Nephron progenitor cell (in vitro differentiated cells): ENCODE measurements at places on chromosomes 4 and X.

DNA sequence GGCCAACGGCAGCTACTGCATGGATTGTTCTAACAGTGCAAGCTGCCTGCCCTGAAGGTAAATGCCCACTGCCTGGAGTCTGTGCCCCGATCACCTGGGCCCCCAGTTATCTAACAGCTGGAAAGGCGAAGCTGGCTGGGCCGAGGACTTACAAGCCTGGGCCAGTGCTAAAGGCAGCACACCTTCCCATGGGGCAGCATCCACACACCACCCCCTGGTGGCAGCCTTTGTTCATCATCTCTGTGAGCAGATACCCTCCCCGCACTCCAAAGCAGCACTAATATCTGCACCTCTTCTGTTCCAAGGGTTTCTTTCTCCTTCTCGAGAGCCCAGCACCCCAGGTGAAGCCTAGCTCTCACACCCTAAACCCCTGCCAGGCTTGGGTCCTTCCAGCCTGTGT, 7.6 kb downstream of the SLC2A9 start:
- DNase-seq, result peak; percentile 43

DNA sequence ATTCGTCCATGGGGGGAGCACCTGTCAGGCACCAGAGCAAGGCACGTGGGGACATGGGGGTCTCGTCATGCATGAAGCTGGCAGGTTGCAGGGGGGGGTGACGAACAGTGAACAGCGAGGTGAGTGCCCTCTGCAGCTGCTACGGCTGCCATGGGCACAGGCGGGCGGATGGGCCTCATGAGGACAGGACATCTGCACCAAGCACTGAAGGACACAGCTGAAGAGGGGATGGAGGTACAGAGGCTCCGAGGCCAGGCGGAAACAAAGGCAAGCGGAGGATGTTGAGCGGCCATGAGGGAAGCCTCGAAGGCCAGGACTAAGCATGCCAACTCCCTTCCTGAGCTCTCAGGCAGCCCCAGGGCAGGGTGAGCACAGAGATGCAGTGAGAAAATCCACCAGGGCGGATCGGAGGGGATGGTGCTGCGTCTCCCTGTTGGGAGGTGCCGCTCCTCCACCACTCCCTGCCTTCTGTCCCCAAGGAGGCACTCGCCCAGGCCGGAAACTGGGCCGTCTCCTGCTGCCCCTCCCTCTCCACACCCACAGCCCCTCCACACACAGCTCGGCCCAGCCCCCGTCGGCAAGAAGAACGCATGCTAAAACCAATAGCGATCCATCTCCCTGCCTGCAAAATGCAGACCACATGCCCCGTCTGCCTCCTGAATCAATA, 24.6 kb downstream of the ABLIM2 start:
- no peak for DNase-seq

DNA sequence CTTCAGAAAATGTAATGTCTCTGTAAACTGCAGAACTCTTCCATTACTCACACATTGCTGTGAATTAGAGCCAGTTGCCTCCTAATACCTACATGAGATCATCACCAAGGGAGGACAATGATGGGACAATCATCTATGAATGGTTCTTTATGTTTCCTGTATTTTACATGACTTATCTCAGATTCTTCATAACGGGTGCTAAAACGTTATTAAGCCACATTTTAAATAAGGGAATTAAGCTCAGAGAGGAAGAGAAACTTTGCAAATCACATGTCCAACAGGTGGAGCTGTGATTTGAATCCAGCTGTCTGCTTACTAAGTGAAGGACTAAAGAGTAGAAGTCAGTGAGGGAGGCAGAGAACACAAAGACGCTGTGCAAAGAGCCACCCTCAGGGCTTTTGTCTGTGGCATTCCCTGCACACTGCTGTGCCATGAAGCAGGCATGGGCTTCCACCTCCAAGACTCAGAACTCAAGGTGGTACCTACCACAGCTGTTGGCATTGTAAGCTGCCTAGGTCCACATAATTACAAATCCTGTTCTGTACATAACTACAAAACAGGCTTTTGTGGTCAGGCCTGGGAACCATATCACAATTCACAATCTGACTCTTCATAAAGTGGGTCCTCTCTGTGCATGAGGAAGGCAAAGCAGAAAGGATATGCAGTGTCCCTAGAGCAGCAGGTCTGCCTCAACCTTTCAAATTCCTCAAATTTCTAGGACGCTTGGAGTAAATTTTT, 12.8 kb downstream of the TBC1D9 start:
- DNase-seq, result no peak

DNA sequence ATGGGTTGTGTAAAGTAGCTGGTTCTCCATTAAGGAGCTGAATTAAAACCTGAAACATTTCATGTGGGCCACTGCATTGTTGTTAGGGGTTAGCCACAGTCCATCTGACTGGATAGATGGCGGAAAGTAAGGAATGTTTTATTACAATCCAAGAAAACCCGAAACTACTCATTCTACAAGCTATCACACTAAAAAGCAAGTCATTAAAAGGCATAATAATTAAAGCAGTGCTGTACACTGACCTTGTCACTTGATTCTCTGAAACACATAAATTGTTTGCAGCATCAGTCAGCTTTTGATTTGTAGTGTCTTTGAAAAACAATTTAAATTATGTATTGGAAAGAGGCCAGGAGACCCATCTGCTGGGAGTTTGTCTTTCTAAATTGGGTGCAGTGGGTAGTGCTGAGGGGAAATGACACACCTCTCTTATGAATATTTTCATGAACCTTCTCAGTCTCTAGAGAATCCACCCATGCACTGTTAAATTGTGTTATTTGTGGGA, 75.7 kb upstream of the ANK2 start:
- no peak for DNase-seq

DNA sequence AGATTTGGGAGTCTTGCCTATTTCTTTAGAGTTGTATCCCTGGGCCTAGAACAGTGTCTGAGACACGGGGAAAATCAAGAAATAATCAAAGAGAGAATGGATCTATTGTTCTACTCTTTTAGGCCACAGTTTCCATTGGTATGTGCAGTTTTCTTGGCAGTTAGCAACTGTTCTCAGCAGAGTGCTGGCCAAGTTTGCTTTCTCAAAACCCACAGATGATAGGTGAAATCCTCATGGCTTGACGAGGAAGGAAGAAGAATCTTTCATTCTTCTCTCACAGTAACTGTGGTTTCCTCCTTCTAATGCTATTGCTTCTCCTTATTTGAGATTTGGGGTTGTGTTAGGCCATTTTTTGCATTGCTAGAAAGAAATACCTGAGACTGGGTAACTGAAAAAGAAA, 42.2 kb downstream of the AGA start:
- no peak for DNase-seq

- DNase-seq, result no peak
Measured at GRCh38 chr4:144634978-144635747, 10.8 kb upstream of the HHIP start.

DNA sequence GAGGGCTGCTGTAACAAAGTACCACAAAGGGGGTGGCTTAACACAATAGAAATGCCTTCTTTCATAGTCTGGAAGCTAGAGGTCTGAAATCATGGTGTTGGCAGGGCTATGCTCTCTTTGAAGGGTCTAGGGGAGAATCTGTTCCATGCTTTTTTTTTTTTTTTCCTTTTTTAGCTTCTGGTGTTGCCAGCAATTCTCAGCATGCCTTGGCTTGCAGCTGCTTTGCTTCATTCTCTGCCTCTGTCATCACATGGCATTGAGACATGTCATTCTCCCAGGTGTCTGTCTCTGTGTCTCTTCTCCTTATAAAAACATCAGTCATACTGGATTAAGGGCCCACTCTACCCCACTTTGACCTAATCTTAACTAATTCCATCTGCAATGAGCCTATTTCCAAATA, 78.6 kb upstream of the BOD1L1 start:
- no peak for DNase-seq

DNA sequence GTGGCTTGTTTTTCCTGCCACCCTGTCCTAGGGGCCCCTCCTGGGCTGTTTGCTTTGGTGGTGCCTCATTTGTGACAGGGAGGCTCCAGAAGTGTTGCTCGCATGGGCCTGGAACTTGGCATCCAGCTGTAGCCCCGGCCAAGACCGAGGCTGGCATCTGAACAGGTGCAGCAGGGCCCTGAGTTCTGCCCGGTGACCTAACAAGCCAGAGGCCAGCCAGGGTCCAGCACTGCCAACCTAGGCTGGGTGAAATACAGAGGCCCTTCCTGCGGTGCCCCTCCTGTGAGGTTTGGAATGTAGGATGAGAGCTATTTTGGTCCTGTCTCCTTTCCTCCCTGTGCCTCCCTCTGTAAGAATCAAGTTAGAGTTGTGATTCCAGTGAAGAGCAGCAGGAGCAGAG, 58.5 kb downstream of the STARD8 start:
- DNase-seq, result no peak

- no peak for DNase-seq
Measured at GRCh38 chr4:145825255-145825654, 113.4 kb downstream of the ZNF827 start.

GRCh38 chrX:29535212-29536162, 679.9 kb upstream of the MAGEB2 start:
- no peak for DNase-seq

- DNase-seq, result peak; percentile 84
Measured at GRCh38 chr4:89836897-89837384, at the start of gene SNCA. SNCA (minus strand) TSS chr4:89837161; CDS start chr4:89835667, 1,494 bp downstream.

DNA sequence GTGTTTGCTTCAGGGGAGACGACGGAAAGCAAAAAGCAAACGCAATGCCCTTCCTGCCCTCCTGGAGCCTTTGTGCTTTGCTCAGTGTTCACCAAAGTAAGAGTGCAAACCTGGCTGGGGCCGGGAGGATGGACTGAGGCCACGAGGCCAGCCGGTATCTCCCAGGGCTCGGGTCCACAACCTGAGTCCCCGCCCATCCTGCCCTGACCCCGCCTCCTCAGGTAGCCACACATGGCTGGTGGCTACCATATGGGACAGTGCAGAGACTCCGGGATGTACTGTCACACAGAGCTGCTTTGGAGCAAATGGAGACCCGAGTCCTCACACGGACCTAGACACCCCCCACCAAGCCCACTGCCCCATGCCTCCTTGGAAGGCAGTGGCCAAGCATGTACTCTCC, 4.8 kb downstream of the ATP2B3 start:
- DNase-seq, result no peak

DNA sequence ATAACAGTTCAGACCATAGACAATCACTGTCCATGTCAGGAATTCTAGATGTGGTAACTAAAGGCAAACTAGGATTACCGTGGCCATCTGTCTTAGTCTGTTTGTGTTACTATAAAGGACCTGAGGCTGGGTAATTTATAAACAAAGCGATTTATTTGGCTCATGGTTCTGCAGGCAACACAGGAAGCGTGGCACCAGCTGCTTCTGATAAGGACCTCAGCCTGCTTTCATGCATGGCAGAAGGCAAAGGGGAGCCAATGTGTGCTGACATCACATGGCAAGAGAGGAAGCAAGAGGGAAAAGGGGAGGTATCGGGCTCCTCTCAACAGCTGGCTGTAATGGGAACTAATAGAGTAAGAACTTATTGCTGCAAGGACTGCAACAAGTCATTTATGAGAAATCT, 376.7 kb downstream of the GPM6A start:
- DNase-seq, result no peak

- no peak for DNase-seq
Measured at GRCh38 chr4:40453912-40454311, 118.8 kb downstream of the CHRNA9 start.

- DNase-seq, result no peak
Measured at GRCh38 chrX:115360220-115360781, 70.8 kb downstream of the LUZP4 start.

DNA sequence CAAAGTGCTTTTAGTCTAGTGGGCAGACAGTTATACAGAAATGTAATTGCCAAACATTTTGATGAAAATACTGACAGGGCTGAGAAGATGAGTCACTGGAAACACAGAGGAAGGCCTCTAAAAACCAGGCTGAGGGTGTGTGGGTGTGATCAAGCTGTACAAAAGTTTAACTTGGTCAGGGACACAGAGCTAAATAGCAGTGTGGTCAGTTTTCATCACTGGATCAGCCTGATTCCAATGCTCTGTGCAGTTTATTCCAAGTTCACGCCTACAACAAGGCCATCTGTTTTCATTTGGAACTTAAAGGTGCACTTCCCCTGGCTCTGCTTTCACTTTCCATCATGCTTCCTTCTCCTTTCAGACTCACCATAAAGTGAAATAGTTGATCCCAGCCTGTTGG, 10.6 kb downstream of the CENPVL3 start:
- no peak for DNase-seq

GRCh38 chr4:144733566-144733965, 87.6 kb downstream of the HHIP start:
- no peak for DNase-seq

GRCh38 chrX:80170581-80170980, 156.0 kb downstream of the TBX22 start:
- no peak for DNase-seq

- no peak for DNase-seq
Measured at GRCh38 chr4:31692399-31692940, 972.3 kb downstream of the PCDH7 start.

GRCh38 chrX:14591976-14592375, 62.6 kb downstream of the GLRA2 start:
- DNase-seq, result no peak

GRCh38 chrX:69289046-69289792, 124.0 kb upstream of the PJA1 start:
- DNase-seq, result peak; percentile 23

GRCh38 chr4:145351922-145352321, 129.7 kb upstream of the SMAD1 start:
- no peak for DNase-seq
